Esophagus muscularis mucosa (tissue), 4 donors: ENCODE measurements at places on chromosomes 5 and 9. TPM values are rescaled to one million over a fixed set of nuclear protein-coding genes. Genes with fewer than 3 reads are reported as not detected.

ECM2 gene
- 9.1 TPM for total RNA-seq

GRCh38 chr9:133278161-133279114 lies 3.4 kb upstream of the ABO start:
- H3K4me3 ChIP-seq: no peak overlapping the region
- H3K4me1 ChIP-seq: no peaks in the 10 kb centered on the region
- H3K27ac ChIP-seq: no peak overlapping the region
- peaks cover 72% of the 10 kb centered on the region for H3K27me3 ChIP-seq

GRCh38 chr5:110050640-110051345 lies 361.1 kb downstream of the MAN2A1 start:
- no peak for DNase-seq
- no peaks in the 10 kb centered on the region for H3K27me3 ChIP-seq
- no peak overlapping the region for H3K27ac ChIP-seq
- no peaks in the 10 kb centered on the region for H3K36me3 ChIP-seq

GRCh38 chr9:84893419-84894128 lies 224.0 kb downstream of the NTRK2 start:
- H3K27me3 ChIP-seq: no peaks in the 10 kb centered on the region
- no peak overlapping the region for H3K27ac ChIP-seq
- no peak overlapping the region for H3K4me3 ChIP-seq
- no peaks in the 10 kb centered on the region for H3K4me1 ChIP-seq

DNA sequence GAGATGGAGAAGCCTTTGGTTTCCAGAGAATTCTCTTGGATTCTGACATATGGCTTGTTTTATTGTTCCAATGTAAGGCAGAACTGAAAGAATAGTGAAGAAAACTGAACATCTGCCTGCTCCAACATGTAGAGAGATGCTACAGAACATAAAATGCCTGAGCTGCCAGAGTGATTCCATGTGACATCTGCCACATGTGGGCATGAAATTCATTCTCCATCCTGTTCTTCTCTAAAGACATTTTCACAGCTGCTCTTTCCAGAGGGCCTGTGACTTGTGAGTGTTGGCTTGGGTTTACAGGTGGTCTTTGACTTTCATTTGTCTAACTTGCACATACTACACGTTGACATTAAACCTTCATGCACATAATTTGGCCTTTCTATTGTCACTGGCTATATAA lies 33.7 kb upstream of the TXN start:
- H3K4me1 ChIP-seq: no peaks in the 10 kb centered on the region
- no peak for DNase-seq
- H3K4me3 ChIP-seq: no peak overlapping the region
- H3K36me3 ChIP-seq: no peaks in the 10 kb centered on the region
- H3K27me3 ChIP-seq: no peaks in the 10 kb centered on the region

- H3K27me3 ChIP-seq: no peaks in the 10 kb centered on the region
- no peaks in the 10 kb centered on the region for H3K36me3 ChIP-seq
- DNase-seq: no peak
- no peak overlapping the region for H3K4me3 ChIP-seq
- no peak overlapping the region for H3K27ac ChIP-seq
Measured at GRCh38 chr9:134243778-134244467, 79.6 kb upstream of the RNU6ATAC start.

TCF7 gene
- 1.4 TPM for total RNA-seq

DNA sequence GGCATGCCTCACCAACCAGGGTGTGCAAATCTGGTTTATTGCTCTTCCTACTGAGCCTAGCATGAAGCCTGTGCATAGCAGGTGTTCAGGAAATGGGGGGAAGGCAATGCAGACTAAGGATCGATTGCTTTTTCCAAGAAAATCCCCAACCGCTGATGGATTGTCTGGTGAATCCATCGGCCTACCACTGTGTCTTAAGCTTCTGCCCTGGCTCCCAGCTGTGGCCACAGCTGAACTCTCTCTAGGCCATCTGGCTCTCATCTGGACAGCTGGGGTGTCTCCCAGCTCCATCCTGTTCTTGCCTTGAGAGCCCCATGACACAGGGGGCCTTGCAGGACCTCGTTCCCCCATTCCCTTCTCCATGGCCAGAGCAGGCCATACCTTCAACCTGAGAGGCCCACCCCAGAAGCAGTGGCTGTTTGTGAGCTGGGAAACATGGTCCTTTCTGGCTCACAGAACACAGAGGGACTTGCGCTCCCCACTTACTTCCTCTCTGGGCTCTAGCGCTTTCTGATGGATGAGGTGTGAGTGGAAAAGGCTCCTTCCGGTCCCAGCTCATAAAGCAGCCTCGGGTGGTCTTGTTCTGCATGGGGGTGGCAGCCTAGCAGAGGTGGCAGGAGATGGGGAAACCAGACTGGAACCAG lies 41.8 kb downstream of the COL27A1 start:
- no peaks in the 10 kb centered on the region for H3K27me3 ChIP-seq
- DNase-seq: no peak
- no peak overlapping the region for H3K4me3 ChIP-seq

- DNase-seq: no peak
- H3K4me3 ChIP-seq: no peak overlapping the region
- no peak overlapping the region for H3K27ac ChIP-seq
Measured at GRCh38 chr9:78786794-78787193, 489.9 kb downstream of the PSAT1 start.

GRCh38 chr5:36662291-36662851 lies 56.0 kb downstream of the SLC1A3 start:
- no peak for DNase-seq
- no peak overlapping the region for H3K4me3 ChIP-seq
- H3K27ac ChIP-seq: no peak overlapping the region
- no peaks in the 10 kb centered on the region for H3K27me3 ChIP-seq

DNA sequence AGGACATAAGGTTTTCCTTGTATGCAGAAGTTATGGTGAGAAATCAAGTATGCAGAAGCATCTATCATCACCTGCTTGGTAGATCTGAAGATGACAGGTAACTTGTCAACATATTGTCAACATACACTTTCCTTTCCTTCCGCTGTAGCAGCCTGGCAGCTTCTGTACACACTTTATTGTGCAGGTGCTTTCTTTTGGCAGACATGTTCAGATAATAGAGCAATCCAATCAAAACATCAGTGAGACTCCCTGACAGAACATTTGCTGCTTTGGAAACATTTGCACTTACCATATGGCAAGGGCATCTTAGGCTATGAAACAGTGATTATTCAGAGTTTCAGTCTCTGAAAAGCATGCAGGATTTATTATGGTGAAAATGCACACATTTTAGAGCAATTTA lies 161.1 kb upstream of the CDH12 start:
- H3K27ac ChIP-seq: no peak overlapping the region
- H3K27me3 ChIP-seq: no peaks in the 10 kb centered on the region
- peak overlapping the region; percentile 40 for H3K4me3 ChIP-seq
- DNase-seq: no peak
- peaks cover 7% of the 10 kb centered on the region for H3K4me1 ChIP-seq

- H3K4me1 ChIP-seq: peaks cover 13% of the 10 kb centered on the region
- H3K4me3 ChIP-seq: no peak overlapping the region
- H3K27me3 ChIP-seq: no peaks in the 10 kb centered on the region
- no peaks in the 10 kb centered on the region for H3K36me3 ChIP-seq
- DNase-seq: peak; percentile 66
Measured at GRCh38 chr5:72015103-72015548, 92.1 kb upstream of the MAP1B start.

GRCh38 chr9:76203373-76203772 lies 190.9 kb downstream of the RFK start:
- H3K4me1 ChIP-seq: no peaks in the 10 kb centered on the region
- no peak overlapping the region for H3K4me3 ChIP-seq
- DNase-seq: no peak

- H3K4me3 ChIP-seq: no peak overlapping the region
- no peaks in the 10 kb centered on the region for H3K27me3 ChIP-seq
- peaks cover 48% of the 10 kb centered on the region for H3K4me1 ChIP-seq
- peak overlapping the region; percentile 45 for H3K27ac ChIP-seq
- H3K36me3 ChIP-seq: peaks cover 6% of the 10 kb centered on the region
Measured at GRCh38 chr9:124290053-124290591, 32.4 kb downstream of the NEK6 start.

KIF24 gene
- 0.42 TPM for total RNA-seq

SPATA31C1 gene
- not detected for total RNA-seq

DNA sequence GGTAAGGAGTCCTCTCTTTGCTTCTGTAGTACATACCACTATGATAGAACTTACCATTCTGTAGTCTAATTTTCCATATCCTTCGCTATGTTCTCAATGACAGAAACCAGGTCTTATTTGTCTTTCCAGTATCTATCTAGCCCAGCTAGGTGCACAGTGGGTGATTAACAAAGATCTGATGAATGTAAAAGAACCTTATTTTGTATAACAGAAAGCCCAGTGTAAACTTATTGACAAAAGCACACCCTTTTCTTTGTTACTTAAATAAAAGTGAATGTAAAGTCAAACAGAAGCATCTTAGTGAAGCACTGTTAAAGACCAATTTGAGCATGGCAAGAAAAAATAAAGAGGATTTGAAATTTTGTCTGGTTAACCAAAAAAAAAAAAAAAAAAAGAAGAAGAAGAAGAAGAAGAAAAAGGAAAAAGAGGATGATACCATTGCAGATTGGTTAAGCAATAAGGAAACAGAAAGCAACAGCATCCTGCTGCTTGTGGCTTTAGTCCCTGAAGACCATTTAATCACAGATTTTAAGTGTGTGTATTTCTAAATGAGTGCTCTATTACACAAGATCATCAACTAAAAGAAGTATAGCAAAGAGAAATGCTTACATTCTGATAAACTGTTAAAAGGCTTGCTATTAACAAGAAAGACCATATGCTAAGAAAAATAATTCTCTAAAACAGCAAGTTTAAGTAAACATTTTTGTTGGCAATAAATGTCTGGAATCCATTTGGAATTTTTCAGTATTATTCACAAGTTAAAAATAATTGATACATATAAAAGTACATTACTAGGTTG lies 21.2 kb downstream of the MEGF9 start:
- no peak for DNase-seq
- no peak overlapping the region for H3K27ac ChIP-seq
- no peaks in the 10 kb centered on the region for H3K36me3 ChIP-seq
- no peaks in the 10 kb centered on the region for H3K27me3 ChIP-seq
- H3K4me3 ChIP-seq: no peak overlapping the region
- peaks cover 48% of the 10 kb centered on the region for H3K4me1 ChIP-seq

DNA sequence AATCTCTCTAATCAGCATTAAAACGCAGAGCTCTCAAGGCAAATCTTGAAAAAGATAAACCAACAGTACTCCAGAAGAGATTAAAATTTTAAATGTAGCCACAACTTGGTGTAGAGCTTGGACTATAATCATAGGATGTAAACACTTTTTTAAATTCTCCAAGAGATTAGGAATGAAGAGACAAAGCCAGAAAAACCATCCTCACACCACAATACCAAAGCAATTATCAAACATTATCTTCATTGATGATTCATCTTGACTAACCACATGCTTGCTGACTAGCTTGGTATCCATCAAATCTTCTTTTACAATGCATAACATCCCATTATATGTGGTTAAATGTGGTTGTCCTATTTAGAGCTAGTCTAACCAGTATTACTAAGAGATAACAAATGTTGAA lies 815.1 kb downstream of the TLE1 start:
- no peaks in the 10 kb centered on the region for H3K36me3 ChIP-seq
- no peaks in the 10 kb centered on the region for H3K4me1 ChIP-seq
- no peak for DNase-seq

- DNase-seq: no peak
- H3K36me3 ChIP-seq: peaks cover 100% of the 10 kb centered on the region
- no peak overlapping the region for H3K27ac ChIP-seq
- H3K4me3 ChIP-seq: no peak overlapping the region
- no peaks in the 10 kb centered on the region for H3K27me3 ChIP-seq
Measured at GRCh38 chr9:136507221-136507991, 24.6 kb upstream of the SEC16A start.

DNA sequence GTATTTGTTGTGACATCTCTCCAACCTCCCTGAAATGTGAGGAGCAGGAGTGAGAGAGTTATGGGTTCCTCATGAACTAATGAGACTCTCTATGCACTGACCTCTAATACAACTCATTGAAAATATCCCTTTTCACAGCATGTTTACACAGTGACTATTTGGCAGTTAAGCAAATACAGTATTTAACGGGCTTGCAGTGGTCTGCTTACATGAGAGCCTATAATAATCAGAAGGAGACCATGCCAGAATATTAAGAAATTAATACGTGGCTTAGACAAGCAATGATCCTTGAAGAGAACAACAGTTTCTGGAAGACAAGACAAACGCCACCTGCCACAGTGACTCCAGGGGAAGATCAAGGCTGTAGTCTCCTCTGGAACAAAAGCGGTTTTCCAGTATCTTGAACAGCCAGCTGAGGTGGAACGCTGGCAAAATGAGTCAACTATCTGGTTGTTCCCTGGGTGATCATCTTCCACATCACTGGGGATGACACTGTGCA lies 424.5 kb downstream of the DMAC1 start:
- H3K27me3 ChIP-seq: no peaks in the 10 kb centered on the region
- no peaks in the 10 kb centered on the region for H3K36me3 ChIP-seq
- no peak overlapping the region for H3K4me3 ChIP-seq
- no peak overlapping the region for H3K27ac ChIP-seq
- H3K4me1 ChIP-seq: peaks cover 14% of the 10 kb centered on the region

BDP1 gene
- total RNA-seq: 29.5 TPM

- peak overlapping the region; percentile 52 for H3K27ac ChIP-seq
- no peak overlapping the region for H3K4me3 ChIP-seq
- no peak for DNase-seq
- no peaks in the 10 kb centered on the region for H3K36me3 ChIP-seq
Measured at GRCh38 chr9:120924698-120925534, 1.7 kb downstream of the TRAF1 start.

DNA sequence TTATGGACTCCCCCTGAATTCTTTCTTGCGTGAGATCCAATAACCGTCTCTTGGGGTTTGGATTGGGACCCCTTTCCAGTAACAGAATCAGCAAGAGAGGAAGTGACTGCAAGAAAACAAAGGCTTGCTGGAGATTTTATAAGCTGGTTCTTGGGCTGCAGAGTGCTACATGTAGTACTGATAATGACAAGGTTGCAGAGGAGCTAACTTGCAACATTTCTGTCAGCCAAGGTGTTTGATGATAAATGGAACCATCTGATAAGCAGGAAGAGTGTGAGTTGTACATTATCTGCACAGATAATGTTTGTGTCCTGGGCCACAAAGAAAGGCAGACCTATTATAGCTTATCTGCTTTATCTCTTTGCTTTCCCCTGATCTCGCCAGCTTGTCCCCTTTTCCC lies 37.1 kb downstream of the DNAJB5 start:
- no peak overlapping the region for H3K4me3 ChIP-seq
- H3K4me1 ChIP-seq: no peaks in the 10 kb centered on the region
- no peaks in the 10 kb centered on the region for H3K27me3 ChIP-seq
- H3K36me3 ChIP-seq: peaks cover 26% of the 10 kb centered on the region

UBTD2 gene
- 20.0 TPM for total RNA-seq

SPACA9 gene
- 3.3 TPM for total RNA-seq

GRCh38 chr9:5529683-5530221 lies 19.4 kb downstream of the PDCD1LG2 start:
- H3K4me3 ChIP-seq: no peak overlapping the region
- no peak for DNase-seq
- no peaks in the 10 kb centered on the region for H3K27me3 ChIP-seq
- H3K36me3 ChIP-seq: no peaks in the 10 kb centered on the region
